ENCODE measurements at places on chromosomes 13 and 19.

DNA sequence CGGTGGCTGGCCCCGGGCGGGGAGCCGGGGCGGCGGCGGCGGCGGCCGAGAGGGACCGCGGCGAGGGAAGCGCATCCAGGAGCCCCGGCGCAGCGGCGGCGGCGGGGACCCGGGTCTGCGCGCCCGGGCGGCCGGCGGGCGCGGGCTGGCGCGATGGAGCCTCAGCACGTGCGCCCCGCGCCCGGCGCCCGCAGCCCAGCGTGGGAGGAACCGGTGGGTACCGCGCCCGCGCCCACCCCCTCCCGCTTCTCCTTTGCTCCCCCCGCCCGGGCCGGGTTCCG lies 7.8 kb upstream of the DGKH start:
- no peak for DNase-seq

GRCh38 chr13:90405301-90405700 lies 942.2 kb upstream of the MIR17HG start:
- DNase-seq = no peak

- peak; percentile 70 for DNase-seq
These were observed 16.9 kb downstream of the FAM187B start for GRCh38 chr19:35211545-35212230.

DNA sequence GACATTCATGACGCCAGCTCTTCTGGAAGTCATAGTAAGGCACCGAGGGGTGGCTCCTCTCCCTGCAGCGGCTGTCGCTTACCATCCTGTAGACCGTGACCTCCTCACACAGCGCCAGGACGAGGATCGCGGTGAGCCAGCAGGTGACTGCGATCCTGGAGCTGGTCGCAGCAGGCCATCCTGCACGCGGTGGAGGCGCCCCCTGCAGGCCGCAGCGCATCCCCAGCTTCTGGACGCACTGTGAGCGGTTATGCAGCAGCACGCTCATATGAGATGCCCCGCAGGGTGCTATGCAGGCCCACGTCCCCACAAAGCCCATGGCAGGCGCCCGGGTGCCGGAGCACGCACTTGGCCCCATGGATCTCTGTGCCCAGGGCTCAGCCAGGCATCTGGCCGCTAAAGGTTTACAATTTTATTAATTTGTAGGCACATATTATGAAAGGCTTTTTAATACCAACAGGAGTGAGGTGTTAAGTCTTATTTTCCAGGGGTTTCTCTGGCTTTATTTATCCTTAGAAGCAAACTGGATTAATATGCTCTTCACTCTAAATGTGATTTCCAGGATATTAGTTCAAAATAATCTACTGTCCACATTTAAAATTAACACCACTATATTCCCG lies 35.6 kb upstream of the PSPC1 start:
- peak; percentile 84 for DNase-seq

DNA sequence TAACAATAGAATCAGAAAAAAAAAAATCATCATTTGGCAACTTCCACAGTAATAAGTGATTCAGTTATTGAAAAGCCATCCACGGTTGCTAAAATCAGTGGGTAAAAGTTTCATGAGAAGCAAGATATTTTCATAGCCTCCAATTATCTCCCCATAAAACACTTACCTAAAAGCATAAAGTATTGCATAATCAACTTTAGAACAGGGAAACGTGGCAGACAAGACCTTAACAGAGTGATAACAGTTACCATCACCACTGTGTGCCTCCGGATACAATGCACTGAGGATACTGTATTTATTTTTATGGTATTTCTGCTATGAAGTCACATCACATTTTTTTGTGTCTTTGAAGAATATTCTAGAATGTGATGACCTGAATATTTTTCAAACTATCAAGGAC lies 37.0 kb downstream of the ABCC4 start:
- no peak for DNase-seq

DNA sequence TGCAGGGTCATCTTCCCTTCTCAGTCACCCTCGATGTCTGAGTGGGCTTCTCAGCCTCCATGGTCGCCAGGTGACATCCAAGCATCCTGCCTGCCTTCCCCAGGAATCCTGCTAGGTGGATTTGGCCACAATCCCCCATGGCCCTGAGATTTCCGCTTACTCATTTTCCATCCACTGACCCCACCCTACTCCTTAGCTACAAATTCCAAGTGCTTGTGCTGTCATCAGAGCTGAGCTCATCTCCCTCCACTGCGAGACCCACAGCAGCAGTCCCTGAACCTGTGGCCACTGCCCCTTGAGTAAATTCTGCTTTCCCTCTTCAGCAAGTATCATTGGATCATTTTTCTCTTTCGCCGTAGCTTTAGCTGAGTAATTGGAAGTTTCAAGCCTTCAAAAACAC lies 90.5 kb upstream of the ANKRD10 start:
- DNase-seq = no peak

GRCh38 chr13:29621841-29622240 lies 26.4 kb upstream of the SLC7A1 start:
- no peak for DNase-seq

DNA sequence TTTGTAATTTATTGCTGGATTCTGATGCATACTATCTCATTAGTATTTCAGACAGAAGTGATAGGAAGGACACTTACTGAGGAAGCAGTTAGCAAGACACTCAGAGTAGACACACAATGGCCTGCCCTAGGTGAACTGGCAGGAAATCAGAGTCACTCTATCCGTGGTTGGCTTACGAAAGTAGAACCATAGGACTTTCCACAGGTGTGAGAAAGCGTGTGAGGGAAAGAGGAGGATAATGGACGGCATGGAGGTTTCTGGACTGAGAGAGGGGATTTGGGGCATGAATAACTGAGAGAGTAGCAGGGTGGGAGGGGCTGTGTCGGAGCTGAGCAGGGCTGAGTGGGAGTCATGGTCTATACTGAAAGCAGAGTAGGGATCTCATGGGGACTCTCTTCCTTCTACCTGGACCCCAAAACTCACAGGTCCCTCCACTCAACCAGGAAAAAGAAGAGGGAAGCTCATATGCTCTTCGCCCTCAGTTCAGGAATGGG lies 18.7 kb upstream of the EID2 start:
- DNase-seq = no peak

GRCh38 chr19:4977299-4978174 lies 8.6 kb downstream of the KDM4B start:
- DNase-seq = no peak

GRCh38 chr13:99033814-99034213 lies 56.0 kb upstream of the DOCK9 start:
- DNase-seq = no peak

DNA sequence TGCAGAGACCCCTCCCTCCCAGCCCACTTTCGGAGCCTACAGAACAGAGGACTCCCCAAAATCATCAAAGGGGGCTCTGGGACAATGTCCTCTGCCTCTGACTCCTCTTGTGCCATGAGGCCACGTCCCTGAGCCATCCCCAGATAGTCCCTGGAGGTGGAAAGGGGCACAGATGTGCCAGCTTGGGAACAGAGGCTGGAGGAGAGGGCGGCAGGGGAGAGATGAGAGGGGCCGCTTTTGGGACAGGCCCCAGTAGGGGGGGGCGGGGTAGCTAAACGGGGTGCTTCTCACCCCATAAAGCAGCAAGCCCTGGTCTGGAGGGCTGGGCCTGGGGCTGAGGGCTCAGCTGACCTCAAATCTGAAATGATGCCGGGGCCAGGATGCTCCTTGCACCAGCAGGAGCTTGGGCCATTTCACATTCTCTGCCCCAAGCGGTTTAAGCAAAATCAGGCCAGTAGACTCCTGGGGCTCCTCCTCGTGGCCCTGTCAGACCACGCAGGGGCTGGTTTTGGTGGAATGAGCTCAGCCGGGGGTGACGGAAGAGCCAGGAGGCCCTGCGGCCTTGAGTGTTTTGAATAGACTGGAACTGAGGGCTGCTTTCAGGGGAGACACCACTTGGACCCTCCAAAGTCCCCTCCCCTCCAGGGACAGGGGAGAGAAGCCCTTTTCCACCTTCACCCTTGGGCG lies 27.1 kb downstream of the ONECUT3 start:
- no peak for DNase-seq

- DNase-seq = peak; percentile 83
These were observed 38.7 kb upstream of the C1QTNF9 start for GRCh38 chr13:24270639-24271141.

GRCh38 chr19:23946569-23946968 lies 31.9 kb downstream of the ZNF726 start:
- no peak for DNase-seq

GRCh38 chr19:35704218-35704617 lies at the start of gene ZBTB32:
Gene ZBTB32, plus strand, starts transcription at chr19:35704558. Its CDS starts 10,069 bp downstream, at chr19:35714627.
- no peak for DNase-seq

DNA sequence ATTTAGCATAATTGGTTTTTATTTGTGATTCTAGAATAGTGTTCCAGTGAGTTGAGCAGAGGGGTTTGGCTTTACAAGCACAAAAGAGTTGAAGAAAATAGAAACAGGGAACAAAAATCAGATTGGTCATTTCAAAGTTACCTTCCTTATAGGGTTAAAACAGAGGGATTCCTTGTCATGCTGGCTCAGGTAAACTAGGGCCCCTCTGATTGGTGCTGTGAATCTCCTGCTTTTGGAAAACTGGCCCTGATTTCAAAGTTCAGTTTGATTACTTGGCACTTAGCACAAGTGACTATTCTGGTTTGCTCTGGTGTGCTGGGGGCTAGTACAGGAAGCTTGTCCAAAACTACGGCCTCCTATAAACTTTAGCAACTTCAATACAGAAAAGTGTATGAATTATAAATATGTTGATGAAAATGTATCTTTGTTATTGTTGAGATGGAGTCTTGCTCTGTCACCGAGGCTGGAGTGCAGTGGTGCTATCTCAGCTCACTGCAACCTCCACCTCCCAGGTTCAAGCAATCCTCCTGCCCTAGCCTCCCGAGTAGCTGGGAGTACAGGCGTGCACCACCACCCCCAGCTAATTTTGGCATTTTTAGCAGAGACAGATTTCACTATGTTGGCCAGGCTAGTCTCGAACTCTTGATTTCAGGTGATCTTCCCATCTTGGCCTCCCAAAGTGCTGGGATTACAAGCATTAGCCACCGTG lies 1.9 kb upstream of the MRPS31 start:
- DNase-seq = no peak

- DNase-seq = no peak
These were observed 16.3 kb upstream of the TSPAN16 start for GRCh38 chr19:11279505-11280236.

GRCh38 chr13:107200491-107200890 lies 632.6 kb upstream of the ARGLU1 start:
- no peak for DNase-seq

GRCh38 chr19:17447704-17448130 lies 751 bp downstream of the TMEM221 start:
- DNase-seq = no peak
